Stimulated activated CD4-positive, alpha-beta T cell treated with anti-CD3 and anti-CD28 coated beads, Interleukin-1b, Interleukin-23, amount 100 ng/mL, for 24 hours (primary cell): ENCODE measurements at places on chromosomes 5 and 9.
A peak's percentile ranks its signal among the peaks of the same experiment; 100 is the strongest.

DNA sequence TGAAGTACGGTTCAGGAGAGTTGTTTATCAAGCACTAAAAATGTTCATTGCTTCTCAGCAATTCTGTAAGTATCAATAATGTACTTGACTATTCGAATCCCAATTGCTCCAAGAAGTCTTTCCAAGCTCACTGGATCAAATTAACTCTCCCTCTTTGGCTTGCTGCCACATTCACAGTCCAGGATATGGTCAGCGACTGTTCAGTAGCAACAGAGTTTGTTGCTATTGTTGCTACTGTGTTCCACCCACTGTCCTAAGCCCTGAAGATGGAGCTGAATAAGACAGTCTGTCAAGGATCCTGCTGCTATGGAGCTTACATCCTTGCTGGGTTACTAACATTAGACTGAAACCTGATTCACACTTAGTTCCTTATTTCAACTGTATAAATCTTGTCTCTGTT lies 110.8 kb downstream of the FGF10 start:
- no peak for DNase-seq

- no peak for DNase-seq
These were observed 63.0 kb downstream of the GDNF start for GRCh38 chr5:37776826-37777225.

DNA sequence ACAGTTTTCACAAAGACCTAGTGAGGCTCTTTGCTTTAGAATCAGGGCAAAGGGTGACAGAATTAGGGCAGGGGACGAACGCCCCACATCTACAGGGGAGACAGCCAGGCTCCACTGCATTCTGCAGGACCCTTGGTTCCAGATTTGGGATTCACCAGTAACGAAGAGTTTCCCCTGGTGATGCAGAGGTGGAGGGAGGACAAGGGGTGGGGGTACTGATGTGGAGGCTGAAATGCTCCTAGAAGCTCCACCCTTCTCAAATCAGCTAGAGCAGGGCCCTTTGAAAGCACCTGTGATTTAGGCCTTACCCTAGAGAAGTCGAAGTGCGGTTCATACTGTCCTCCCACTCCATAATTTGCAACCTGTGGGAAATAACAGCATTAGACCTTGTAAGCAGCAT lies 29.1 kb downstream of the P4HA2 start:
- no peak for DNase-seq

GRCh38 chr5:14417276-14417730 lies 164.3 kb upstream of the OTULINL start:
- DNase-seq, result no peak

- no peak for DNase-seq
These were observed 1.4 kb downstream of the PTGR1 start for GRCh38 chr9:111597852-111598732.

GRCh38 chr5:151078490-151079262 lies 2.2 kb downstream of the TNIP1 start:
- DNase-seq, result peak; percentile 69
